ENCODE measurements at places on chromosomes 16 and 17. TPM values are rescaled to one million over a fixed set of nuclear protein-coding genes. Genes with fewer than 3 reads are reported as not detected.

The CAPNS2 gene
- not detected for total RNA-seq

DNA sequence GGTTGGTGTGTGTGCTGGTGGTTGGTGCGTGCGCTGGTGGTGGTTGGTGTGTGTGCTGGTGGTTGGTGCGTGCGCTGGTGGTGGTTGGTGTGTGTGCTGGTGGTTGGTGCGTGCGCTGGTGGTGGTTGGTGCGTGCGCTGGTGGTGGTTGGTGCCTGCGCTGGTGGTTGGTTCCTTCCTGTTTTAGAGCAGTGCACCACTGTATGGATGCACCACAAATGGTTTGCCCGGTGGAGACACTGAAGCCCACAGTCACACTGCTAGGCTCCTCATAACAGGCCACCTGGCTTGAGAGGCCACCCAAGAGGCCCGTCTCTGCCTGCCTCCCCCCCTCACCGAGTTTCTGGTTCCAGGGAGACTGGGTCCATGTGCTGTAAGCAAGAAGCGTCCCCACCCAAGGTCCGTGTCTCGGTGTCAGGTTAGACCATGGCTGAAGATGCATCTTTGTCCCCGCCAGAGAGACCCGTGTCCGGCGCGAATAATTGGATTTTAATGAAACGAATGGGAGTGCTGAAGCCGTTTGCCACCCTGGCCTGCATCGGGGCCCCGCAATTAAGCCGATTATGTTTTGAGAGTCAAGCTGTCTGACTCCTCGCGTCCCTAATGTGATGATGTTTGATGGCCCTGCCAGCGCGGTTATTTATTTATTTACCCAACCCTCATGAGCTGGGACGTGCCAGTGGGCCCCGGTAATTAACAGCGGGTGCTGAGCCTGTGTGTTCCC lies 161.3 kb upstream of the GSE1 start:
- DNase-seq, result no peak
- H3K4me3 ChIP-seq, result no peak overlapping the region
- peaks cover 18% of the 10 kb centered on the region for H3K27me3 ChIP-seq
- H3K4me1 ChIP-seq, result peaks cover 5% of the 10 kb centered on the region
- H3K27ac ChIP-seq, result no peak overlapping the region

DNA sequence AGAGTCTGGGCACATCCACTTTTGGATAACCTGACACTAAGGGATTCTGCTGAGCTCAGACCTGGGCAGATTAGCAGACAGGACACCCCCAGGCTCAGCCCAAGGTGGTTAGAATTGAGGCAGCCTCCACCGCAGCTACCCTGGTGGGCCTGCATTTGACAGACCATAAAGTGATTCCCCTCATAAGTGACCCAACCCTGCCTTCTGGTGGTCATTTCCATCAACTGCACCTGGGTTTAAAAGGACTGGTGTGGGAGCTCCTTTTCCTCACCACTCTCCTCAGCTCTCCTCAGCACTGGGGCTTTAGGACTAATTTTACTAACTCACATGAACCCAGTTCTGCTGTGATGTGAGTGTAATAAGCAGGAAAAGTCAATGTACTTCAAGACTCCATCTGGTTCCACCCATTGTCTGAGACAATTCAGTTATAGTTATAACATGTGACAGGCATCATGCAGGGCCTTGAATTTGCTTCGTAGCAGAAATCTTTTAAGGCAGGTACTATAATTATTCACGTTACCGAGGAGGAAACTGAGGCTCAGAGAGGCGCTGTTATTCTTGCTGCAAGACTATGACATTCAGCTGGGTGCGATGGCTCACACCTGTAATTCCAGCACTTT lies 42.5 kb downstream of the MYH3 start:
- DNase-seq, result peak; percentile 69
- peaks cover 5% of the 10 kb centered on the region for H3K4me1 ChIP-seq
- no peaks in the 10 kb centered on the region for H3K36me3 ChIP-seq
- no peak overlapping the region for H3K4me3 ChIP-seq
- H3K27ac ChIP-seq, result no peak overlapping the region
- H3K27me3 ChIP-seq, result no peaks in the 10 kb centered on the region

The SECTM1 gene
- not detected for total RNA-seq

GRCh38 chr16:67404740-67405226 lies 11.5 kb upstream of the TPPP3 start:
- H3K27ac ChIP-seq, result no peak overlapping the region
- peaks cover 18% of the 10 kb centered on the region for H3K4me1 ChIP-seq
- no peaks in the 10 kb centered on the region for H3K27me3 ChIP-seq
- DNase-seq, result no peak

The XAF1 gene
- not detected for total RNA-seq

Measured in neural crest cell (in vitro differentiated cells).